ENCODE measurements at places on chromosomes 2 and 18. TPM values are rescaled to one million over a fixed set of nuclear protein-coding genes. Genes with fewer than 3 reads are reported as not detected.

The EMX1 gene
- not detected for total RNA-seq

The FAM237A gene
- total RNA-seq: not detected

The STK25 gene
- 259 TPM for total RNA-seq

The ASB18 gene
- not detected for total RNA-seq

The PASK gene
- not detected for total RNA-seq

The ARID5A gene
- 267 TPM for total RNA-seq

DNA sequence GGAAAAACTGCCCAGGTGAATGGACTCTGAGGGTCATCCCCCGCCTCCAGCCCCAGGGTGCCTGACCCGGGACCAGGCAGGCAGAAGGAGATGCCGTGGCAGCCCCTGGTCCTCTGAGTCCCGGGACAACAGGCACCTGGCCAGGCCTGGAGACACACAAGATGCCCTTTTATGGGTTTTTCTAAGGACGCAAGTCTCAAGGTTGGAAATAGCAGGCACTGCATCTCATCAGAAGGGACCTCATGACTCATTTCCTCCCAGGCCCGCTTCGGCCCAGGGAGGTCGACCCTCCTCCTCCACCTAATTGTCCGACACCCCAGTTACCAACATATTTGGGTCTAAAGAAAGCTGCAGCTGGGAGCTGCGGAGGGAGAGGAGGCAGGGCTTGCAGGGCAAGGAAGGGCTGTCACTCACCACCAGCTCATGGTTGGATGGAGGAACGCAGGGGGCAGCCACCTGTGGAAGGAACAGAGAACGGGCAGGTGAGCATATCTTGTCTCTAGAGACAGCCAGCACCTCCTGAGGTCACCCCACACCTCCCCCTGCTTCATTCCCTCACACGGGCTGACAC is 82.9 kb downstream of the TNS1 start:
- DNase-seq: peak; percentile 95

DNA sequence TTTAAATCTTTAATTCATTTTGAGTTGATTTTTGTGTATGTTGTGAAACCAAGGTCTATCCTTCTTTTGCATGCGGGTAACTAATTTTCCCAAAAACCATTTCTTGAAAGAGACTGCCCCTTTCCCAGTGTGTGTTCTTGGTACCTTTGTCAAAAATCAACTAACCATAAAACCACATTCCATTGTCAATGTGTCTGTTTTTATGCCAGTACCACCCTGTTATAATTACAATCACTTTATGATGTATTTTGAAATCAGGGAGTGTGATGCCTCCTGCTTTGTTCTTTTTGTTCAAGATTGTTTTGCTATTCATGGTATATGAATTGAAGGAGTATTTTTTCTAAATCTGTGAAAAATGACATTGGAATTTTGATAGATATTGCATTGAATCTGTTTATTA is 689.6 kb downstream of the TSN start:
- no peak for DNase-seq

DNA sequence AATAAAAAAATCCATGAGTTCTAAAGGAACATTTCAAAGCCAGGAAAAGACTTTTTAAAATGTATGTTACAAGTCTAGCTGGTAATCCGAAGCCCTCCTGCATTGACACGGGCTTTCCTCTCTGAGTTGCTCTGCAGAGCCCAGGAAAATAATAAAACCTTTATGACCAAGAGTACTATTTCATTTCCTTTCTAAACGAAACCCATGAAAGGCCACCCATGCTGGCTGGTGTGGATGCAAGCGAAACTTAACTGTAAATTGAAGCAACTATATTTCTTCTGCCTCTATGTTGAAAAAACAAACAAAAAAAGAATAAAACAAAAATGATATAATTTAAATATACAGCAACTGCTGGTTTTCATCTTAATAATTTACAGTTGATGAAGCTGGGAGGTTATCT is 41.3 kb upstream of the ZNF532 start:
- no peak for DNase-seq

- DNase-seq: no peak
Measured at GRCh38 chr2:69646714-69647113, 3.2 kb upstream of the AAK1 start.

DNA sequence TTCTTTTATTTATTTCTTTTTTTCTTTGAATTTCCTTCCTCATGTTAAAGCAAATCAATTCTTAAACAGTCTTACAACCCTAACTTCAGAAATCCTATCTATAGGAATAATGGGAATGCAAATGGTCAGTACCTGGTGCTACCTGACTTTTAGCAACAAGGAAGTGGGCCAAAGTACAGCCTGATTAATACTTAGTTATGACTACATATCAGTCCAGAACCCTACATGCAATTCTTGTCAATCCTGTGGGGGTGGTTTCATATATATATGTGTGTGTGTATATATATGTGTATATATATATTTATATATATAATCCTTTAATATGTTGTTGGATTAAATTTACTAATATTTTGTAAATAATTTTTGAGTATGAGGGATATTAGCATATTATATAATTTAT is 14.8 kb upstream of the TRAPPC8 start:
- no peak for DNase-seq

DNA sequence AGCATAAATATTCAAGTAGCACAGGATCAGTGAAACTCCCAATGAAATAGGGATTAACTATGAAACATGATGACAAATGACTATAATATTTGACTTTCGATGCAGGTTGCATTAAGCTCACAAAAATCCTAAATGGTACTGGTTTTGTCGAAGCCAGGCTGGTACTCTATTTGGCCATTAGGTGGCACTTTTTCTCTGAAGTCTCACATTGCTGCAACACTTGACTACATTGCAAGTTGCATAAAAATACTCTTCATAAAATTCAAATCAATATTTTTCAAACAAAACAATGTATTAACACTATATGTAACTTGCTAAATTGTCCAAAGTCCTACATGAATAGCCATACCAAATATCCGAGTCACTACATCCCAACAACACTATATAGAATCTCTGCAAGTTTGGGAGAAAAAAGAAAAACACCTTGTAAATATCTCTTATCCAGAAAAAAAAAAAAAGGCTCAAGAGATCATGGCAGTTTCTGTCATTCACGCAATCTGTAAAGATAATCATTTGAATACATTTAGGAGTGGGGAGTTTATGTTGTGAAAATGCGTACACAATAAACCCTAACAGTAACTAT is 9.5 kb downstream of the RTTN start:
- no peak for DNase-seq

DNA sequence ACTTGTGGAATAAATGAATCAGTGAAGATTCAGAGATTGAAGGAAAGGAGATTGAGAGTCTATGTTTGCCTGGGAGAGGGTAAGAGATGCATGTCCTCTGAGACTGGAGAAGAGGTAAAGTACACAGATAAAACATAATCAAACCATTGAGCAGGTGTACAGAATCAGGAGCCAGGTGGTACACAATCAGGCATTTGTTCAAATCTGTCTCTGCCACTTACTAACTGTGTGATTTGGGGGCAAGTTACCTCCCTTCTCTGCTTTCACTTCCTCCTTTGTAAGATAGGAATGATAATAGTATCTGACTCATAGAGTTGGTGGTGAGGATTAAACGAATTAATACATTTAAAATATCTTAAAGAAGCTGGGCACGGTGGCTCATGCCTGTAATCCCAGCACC is 94.0 kb downstream of the CDK15 start:
- no peak for DNase-seq

- DNase-seq: no peak
Measured at GRCh38 chr2:192070099-192070498, 124.6 kb downstream of the TMEFF2 start.

GRCh38 chr2:159497256-159497655 is 119.1 kb downstream of the BAZ2B start:
- no peak for DNase-seq

- no peak for DNase-seq
Measured at GRCh38 chr2:201215963-201216362, 33.0 kb downstream of the CASP10 start.

DNA sequence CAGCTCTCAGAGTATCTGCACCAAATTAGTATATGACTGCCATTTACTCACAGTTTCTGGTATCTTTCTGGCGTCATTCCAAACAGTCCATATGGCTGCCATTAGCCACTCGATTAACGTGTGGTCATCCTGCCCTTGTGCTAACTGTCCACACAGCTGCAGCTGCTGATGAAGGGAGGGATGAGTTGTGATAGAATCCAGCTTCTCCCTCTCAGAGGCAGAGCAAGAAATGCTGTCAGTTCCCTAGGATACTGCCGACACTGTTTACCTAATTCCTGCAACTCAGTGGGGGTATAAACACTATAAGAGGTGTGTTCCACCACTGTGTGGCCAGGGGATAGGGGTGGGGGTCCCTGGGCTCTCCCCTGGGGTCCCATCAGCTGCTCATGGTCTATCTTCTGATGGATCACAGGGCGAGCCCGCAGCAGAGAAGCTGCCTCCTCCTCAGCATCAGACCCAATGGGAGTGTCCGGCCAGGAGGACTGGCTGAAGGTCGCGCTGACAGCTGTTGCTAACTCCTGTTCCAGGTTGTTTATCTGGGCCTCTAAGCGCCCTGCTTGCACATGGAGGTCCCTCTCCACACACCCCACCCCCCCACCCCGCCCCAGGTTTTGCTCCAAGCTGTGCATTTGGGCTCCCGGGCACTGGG is 17.3 kb upstream of the KLHL23 start:
- DNase-seq: no peak

DNA sequence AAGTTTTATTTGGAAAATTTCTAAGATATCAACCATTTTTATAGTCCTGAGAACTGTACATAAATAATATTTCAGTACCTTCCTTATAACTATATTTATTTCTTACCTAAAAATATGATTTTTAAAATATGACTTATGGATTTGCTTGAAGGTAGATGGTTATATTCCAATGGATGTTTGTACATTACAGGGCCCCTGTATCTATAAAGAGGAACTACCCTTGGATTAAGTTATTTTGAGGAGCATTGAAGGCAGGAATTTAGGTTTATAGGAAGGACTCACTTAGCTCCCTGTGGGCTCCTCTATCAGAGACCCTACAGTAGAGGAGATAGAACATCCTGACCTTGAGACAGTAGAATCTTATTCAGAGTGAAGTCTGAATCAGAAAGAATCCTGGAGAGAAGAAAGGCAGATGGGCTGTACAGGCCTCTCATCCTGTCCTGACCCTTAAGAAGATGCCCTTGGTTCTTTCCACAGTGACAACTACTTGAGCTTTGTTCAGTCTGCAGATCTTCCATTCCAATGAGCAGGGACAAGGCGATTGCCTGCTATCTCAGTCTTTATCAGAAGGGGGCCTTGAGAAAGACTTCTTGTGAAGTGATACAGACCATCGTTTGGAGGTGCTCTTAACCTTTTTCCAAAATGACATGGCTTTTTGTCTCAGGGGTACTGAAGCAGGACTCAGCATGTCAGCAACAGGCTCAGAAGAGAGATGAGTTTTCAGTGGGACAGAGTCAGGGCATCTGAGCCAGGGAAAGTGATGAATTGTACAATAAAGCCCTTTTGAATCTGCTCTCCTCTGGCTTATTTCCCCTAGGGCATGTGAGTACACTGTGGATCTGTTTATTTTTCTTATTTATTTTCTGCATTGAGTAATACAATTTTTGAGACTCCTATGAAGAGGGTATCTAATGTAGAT is 20.9 kb downstream of the OXER1 start:
- no peak for DNase-seq
